Mammary epithelial cell (primary cell): ENCODE measurements at places on chromosomes 6 and 20. TPM values are rescaled to one million over a fixed set of nuclear protein-coding genes. Genes with fewer than 3 reads are reported as not detected.

The PMEPA1 gene
- 108 TPM for total RNA-seq

The MAPK13 gene
- total RNA-seq: 11.9 and 15.0 TPM in 2 replicates

The FAM184A gene
- total RNA-seq: 0.17 TPM

The TCP11 gene
- total RNA-seq: not detected

The XKR7 gene
- total RNA-seq: not detected in 2 replicates

The RFX6 gene
- total RNA-seq: not detected in 2 replicates

The BPIFA2 gene
- total RNA-seq: not detected

The DEFB112 gene
- total RNA-seq: not detected

The MRAP2 gene
- 0.40 and 0.54 TPM in 2 replicates for total RNA-seq

DNA sequence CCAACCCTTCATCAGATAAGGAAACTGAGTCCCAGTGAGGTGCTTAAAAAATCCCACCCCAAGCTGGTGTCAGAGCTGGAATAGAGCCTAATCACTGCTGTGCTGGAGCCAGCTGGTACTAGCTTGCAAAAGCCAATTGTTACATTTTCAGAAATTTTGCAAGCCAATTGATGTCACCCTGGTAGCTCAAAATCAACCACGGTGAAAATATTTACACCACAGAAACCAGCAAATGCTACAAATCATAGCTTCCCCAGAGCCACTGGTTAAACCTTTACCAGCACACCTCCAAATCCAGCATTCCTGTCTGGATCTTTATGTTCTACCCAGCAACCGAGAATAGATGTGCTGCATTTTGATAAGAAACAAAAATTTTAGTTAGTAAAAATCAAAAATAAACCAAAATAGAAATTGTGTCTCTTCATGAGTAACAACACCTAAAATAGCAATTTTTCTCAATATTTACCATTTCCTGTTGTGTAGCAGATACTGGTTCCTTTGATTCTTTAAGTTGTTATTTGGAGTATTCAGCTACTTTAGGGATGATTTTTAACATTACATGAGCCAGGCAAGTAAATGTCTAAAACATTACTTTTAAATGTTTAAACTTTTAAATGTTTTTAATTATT, 7.2 kb upstream of the LCA5 start:
- peak; percentile 54 for DNase-seq

DNA sequence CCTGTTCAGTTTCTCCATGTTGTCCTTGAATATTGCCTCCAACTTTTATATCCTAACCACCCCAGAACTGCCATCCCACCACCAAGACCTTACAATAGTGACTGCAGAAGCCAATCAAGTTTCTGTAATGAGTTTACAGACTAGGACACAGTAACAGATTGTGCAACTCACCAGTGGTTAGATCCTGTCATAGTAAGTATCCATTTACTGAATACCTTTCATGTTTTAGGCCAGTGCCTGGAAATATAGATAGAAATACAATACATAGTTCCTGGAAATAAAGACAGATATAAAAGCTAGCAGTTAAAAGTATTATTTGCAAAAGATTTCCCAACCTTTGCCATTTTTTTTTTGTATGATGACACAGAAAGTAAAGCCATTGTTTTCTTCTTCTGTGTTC, 471.8 kb upstream of the BTBD3 start:
- no peak for DNase-seq

- no peak for DNase-seq
Measured at GRCh38 chr20:64153861-64154589, 10.2 kb upstream of the MYT1 start.

DNA sequence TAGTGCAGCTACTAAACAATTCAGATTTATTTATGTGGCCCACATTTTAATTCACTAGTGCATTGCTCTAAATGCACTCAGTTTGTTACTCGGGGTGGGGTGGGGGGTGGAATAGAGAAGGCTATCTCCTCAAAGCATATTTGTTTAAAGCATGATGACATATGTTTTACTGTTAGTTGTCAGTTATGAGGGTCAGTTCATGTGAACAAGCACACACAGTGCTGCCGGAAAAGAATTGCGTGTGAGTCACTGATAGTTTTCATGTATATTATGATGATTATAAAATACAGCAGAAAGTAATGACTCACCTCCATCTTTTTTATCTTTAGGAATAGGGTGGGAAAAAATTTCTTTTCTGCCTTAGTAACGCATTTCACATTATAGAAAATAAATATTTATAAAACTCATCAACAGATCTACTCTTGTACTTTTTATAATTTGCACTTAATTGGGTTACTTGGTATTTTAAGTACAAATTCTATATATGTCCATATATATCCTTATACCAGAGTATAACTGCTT, 42.2 kb upstream of the STXBP5 start:
- peak; percentile 65 for DNase-seq

DNA sequence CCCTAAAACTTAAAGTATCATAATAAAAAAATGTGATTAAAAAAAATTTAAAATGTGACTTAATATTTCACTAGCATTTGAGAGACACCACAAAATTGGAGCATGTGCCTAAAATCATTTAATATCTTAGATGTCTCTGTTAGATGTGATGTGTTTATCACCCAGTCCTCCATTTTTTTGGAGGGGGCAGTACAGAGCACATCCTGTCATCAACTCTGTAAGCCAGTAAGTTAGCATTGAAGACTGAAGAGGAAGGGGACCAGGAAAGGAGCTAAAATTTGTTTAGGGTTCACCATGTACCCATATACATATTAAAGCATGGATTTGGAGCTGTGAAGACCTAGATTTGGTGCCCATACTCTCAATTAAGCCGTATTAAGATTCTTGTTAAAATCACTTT, 30.7 kb upstream of the ADIG start:
- no peak for DNase-seq

- no peak for DNase-seq
Measured at GRCh38 chr20:39600156-39600555, 638.0 kb downstream of the DHX35 start.

DNA sequence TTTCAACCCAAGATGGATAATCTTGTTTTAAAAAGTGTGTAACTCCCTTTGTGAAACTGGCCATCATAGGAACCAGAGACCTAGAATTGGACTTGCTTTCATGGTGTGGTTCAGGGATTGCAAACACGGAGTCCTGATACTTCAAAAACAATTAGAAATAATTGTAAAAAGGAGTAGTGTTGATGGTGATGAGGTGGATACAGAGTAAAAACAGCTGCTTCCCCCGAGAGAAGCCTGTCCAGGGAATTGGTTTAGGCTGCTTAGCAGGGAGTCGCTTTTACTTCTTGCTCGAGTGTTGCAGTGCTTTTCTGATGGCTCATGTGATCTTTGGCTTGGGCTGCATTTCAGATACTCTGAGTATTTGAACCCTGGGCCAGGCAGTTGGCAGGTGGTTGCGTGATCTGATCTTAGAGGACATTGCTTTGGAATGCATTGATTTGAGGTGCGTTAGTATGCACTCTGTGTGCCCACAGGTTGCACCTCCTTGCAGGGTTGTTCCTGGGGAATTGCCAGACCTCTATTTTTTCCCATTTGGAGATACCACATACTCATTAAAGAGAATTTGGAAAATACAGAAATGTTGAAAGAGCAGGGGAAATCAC, 19.5 kb downstream of the KIF3B start:
- no peak for DNase-seq

- DNase-seq: no peak
Measured at GRCh38 chr20:39412091-39412490, 449.9 kb downstream of the DHX35 start.

DNA sequence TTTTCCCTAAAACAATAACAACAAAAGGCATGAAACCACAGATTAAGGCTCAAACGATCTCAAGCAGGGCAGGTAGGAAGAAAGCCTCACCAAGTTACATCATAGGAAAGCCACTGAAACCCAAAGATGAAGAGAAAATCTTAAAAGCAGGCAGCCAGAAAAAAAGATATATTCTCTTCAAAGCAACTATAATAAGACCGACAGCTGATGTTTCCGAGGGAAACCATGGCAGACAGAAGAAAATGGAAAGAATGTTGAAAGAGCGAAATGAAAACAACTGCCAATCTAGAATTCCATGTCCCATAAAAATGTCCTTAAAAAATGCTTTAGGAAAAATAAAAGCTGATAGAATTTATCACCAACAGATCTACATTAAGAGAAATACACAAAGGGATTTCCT, 161.5 kb upstream of the THBS2 start:
- no peak for DNase-seq

DNA sequence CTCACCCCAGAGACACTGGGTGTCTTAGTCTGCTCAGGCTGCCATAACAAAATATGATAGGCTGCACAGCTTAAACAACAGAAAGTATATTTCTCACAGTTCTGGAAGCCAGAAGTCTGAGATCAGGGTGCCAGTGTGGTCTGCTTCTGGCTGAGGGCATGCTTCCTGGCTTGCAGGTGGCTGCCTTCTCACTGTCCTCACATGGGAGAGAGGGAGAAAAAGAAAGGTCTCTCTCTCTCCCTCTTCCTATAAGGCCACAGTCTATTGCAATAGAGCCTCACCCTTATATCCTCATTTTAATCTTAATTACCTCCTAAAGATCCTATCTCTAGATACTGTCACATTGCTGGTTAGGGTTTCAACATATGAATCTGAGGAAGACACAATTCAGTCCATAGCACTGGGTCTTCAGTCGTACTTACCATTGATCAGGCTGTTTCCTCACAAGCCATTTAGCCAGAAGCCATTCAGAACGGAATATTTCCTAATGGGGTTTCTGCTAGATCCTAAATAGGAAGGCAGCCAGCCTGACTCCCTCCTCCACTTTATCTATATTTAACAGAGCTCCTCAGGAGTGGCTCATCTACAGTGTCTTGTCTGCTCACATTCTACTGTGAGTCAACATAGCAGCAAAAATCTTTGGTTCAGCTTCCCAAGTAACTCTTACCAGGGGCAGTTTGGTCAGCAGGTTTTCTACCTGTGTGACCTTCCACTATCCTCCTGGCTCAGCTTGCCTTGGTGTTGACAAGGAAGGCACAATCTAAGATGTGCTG, 42.2 kb downstream of the CD164 start:
- DNase-seq: no peak

DNA sequence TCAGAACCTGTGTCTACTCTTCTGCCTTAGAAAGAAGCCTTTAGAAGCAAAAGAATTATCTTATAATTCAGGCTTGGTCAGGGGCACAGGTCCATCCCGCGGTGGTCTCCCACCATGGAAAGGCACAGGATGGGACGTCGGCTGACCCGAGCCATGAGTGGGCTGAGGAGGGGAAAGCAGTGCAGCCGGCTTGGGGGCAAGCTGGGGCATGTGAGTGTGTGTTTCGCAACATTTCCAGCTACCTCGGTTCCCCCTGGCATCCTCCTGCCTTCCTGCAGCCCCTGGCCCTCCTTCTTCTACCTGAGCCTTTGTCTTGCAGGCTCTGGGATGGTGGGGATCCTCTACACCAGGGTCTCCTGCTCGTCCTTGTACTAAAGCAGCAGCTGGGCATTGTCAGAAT, 29.1 kb upstream of the FOXC1 start:
- no peak for DNase-seq

GRCh38 chr20:17679941-17680835, 1.9 kb downstream of the RRBP1 start:
- peak; percentile 40 for DNase-seq

DNA sequence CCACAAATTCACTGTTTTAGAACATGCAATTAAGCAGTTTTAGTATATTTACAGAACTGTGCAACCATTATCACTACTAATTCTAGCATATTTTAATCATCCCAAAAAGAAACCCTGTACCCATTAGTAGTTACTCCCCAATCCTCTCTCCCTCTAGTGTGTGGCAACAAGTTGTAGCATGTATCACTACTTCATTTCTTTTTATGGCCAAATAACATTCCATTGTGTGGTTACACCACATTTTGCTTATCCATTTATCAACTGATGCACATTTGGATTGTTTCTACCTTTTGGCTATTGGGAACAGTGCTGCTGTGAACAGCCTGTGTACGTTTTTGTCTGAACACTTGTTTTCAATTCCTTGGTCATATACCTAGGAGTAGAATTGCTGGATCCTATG, 31.5 kb upstream of the FKBP1A start:
- peak; percentile 67 for DNase-seq
